Activated T-cell treated with anti-CD3 and anti-CD28 coated beads for 4 hours (primary cell): ENCODE measurements at places on chromosomes 13 and 19.

DNA sequence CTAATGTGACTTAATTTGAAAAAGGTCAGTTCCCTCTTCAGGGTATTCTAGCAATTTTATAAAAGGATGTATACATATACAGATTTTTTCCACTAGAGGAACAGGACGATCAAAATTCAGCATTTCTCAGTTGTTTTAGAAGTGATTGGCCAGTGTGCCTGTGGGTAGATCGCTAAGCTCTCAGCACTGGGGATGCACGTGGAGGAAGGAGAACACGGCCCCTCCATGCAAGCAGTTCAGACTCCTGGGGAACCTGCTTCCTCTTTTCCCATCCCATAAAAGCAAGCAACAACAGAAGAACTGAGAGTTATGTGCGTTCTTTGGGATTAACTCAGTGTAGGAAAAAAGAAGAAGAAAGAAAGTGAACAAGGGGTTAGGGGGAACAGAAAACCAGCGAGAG lies 328.8 kb downstream of the FOXO1 start:
- DNase-seq = no peak

- no peak for DNase-seq
These were observed 58.1 kb downstream of the ZNF536 start for GRCh38 chr19:30430206-30430734.

DNA sequence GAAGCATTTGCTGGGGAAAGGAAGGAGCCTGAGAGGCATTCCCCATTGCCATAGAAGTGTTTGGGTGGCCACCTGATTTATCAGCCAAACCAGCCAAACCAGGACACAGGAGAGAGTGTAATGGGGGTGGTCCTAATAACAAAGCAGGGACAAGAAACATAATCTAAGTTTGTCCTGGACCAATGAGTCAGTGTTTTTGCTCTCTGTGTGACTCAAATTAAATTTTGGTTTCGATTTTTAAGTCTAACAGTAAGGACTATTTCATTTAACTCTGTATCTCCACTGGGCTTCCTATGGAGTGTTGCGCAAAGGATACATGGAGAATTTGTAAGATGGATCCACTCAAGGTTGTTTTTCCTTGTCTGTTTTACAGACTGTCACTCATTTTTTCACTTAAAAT lies 19.5 kb upstream of the TRPC4 start:
- no peak for DNase-seq

DNA sequence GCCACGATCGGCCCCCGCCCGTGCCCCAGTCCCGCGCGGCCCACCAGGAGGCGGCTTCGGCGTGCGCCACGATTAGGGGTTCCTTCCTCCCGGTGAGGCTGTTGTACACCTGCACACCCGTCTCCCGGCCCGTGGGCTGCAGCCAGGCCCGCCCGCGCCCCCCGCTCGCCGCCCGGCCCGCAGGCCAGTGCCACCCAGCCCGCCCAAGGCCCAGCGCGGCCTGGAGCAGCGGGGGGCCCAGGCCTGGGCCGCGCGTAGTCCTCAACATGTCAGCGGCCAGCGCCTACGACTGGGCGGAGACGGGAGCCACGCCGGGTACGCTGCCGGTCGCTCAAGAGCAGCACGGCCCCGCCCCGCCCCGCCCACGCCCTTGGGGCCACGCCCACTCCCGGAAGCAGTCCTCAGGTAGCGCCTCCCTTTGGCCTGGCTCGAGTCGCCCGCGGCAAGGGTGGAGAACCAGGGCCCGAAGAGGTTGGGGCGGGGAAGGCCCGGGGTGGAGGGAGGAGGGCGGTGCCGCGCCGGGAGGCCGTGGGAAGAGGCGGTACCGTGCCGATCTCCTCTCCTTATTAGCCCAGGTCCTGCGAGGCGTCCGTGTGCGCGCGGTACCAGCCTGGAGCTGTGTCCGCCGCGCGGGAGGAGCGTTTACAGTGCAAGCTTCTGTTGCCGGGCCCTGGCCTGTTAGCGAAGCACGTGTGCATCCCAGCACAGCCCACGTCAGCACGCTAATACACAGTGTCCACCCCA lies at the start of gene CARS2:
Gene CARS2, minus strand, starts transcription at position 291 of the 744 bp plus-strand sequence. Its CDS starts 23 bp downstream, at position 268.
- peak; percentile 88 for DNase-seq

- DNase-seq = no peak
These were observed at the start of gene NUMBL for GRCh38 chr19:40690050-40690692. TSS of gene NUMBL (minus strand) at chr19:40690651. CDS start at chr19:40690483, 168 bp downstream.

GRCh38 chr19:15419413-15420025 lies 731 bp upstream of the AKAP8L start:
- DNase-seq = no peak

- no peak for DNase-seq
These were observed 4.9 kb downstream of the FXYD3 start for GRCh38 chr19:35120492-35120891.

DNA sequence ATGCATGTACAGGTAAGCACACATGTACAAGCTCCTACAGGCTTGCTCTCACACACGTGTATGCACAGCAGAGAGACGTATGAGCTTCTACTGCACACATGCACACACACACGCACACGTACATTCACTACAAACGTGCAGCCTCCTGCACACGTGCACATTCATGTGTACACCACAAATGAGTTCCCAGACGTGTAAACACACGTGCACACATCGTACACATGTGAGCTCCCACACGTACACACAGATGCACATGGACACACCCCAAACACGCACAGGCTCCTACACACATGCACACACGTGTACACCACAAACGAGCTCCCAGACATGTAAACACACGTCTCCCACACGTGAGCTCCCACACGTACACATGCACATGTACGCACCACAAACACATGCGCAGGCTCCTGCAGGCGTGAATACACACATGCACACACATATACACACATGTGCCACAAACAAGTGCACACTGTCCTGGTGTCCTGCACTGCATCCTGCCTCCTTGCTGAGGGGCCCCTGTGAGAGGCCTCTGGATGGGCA lies 83.7 kb upstream of the MCF2L start:
- DNase-seq = no peak

DNA sequence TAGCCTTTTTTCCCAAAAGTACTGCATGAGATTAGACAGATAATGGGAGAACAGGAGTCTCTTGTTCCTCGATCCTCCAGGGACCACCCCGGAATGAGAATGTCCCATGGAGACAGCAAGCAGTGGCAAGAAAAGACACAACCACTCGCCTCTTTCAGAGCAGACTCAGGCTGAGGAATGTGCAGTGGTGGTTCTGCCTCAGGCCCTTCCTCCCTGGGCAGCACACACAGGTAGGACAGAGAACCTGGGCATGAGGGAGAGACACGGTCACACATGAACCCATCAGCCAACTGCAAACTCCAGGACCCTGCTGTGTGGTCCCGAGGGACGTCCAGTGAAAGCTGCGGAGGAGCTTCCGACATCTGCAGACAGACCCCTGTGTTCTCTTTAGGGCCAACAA lies 31.0 kb downstream of the CRYL1 start:
- no peak for DNase-seq

DNA sequence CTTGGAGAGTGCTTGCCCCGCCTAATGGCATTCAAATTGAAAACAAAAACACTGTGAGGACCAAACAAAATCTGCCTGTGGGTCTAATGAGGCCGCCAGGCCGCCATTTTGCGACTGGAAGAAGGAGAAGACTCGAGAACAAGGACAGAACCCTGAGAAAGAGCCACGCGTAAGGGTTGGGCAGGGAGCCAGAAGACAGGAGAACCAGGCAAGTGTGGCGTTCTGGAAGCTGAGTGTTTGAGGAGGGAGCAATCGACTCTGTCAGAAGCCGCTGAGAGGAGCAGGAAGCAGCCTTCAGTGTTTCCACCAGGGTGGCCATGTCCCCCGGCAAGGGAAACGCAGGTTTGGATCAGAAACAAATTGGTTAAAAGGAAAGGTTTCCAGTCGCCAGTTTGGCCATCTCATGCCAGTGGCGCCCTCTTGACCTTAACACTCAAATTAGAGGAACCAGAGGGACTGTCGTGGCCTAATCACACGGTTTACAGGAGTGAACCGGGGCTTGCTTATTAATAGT lies 10.2 kb upstream of the PTOV1 start:
- no peak for DNase-seq

DNA sequence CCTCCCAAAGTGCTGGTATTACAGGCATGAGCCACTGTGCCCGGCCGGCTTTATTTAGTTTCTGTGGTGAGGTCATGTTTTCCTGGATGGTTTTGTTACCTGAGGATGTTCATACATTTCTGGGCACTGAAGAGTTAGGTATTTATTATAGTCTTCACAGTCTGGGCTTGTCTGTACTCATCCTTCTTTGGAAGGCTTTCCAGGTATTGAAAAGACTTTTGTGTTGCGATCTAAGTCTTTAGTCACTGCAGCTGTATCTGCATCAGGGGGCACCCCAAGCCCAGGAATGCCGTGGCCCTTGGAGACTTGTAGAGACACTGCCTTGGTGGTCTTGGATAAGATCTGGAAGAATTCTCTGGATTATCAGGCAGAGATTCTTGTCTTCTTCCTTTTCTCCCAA lies 12.8 kb downstream of the BLOC1S3 start:
- DNase-seq = no peak

GRCh38 chr13:20442375-20442774 lies 83.3 kb downstream of the CRYL1 start:
- DNase-seq = no peak

DNA sequence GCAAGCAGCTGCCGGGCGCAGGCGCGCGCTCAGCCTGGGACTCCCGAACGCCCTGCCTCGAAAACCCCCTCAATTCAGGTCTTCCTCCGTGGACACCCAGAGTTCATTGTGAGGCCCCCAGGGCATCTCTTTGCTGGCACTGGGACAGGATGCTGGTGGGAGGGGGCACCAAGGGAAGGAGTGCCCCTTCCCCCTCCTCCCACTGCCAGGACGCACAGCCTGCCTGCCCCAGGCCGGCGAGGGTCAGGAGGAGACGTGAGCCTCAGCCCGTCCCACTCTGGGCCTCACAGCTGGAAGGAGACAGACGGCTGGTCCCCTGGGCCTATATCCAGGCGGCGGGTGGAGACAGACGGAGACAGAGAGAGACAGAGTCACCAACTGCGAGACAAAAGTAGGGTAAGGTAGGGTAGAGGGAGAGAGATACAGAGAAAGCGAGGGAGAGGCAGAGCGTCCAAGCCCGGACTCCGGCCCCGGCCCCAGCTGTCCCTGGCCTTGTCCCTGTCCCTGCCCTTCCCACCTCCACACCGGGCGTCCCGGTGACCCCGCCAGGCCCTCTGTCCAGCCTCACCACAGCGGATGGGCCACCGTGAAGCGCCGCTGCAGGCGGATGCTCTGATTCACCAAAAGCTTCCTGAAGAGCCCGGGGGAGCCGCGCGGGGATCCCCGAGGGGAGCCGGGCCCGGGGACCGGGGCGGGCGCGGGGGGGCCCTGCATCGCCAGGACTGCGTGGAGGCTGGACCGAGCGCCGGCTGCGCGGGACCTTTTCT lies at the start of gene PDE4C:
Gene PDE4C, minus strand, starts transcription at position 737 of the 767 bp plus-strand sequence. Its CDS starts 23 bp downstream, at position 714.
- no peak for DNase-seq

- no peak for DNase-seq
These were observed 3.8 kb downstream of the WBP4 start for GRCh38 chr13:41065078-41065477.

GRCh38 chr19:29789007-29789406 lies 22.8 kb upstream of the CCNE1 start:
- DNase-seq = no peak

- no peak for DNase-seq
These were observed 57.1 kb downstream of the F2RL3 start for GRCh38 chr19:16945762-16946465.

GRCh38 chr13:71039440-71039839 lies 827.6 kb downstream of the DACH1 start:
- DNase-seq = no peak

GRCh38 chr19:51124216-51124615 lies 490 bp upstream of the SIGLEC9 start:
- DNase-seq = no peak

DNA sequence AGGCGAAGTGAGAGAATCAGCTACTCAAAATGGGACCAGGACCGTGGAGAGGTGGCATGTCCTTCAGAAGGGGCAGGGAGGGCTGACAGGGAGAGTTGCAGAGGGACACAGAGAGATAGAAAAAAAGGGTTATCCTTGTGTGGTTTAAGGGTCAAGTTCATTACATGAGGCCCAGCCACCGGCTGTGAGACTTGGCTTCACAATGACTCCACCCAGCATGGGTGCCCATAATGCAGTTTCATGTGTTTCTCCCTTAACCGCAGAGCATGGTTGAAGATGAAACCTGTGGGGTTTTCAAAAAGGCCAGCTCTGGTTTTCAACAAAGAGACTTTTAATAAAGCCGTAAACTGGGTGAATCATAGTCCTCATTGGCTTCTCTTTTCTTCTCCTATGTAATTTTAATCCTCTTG lies 164.6 kb downstream of the KLF5 start:
- no peak for DNase-seq

- DNase-seq = no peak
These were observed 583.7 kb upstream of the SPRY2 start for GRCh38 chr13:80924596-80924995.

- DNase-seq = no peak
These were observed 315.2 kb downstream of the NDFIP2 start for GRCh38 chr13:79796136-79796535.

- DNase-seq = peak; percentile 38
These were observed 11.1 kb upstream of the SHISA2 start for GRCh38 chr13:26062853-26063444.

DNA sequence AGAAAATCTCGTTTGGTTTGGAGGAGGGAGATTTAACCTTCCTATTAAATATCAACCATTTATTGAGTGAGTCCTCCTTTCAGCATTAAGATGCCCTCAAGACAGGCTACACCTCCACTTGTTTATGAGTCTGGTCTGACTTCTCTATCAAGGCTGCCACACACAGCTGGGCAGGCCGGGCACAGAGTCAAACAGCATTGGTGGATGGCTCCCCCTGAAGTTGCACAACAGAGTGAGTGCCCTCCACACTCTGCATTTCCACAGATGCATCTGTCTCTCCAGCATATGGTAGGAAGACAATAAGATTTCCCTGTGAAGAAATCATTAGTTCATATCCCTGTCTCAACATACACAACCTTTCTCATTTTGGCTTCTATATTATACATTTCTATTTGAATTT lies 31.4 kb downstream of the PHF11 start:
- no peak for DNase-seq

- no peak for DNase-seq
These were observed 151.3 kb upstream of the IPO5 start for GRCh38 chr13:97802213-97802612.

DNA sequence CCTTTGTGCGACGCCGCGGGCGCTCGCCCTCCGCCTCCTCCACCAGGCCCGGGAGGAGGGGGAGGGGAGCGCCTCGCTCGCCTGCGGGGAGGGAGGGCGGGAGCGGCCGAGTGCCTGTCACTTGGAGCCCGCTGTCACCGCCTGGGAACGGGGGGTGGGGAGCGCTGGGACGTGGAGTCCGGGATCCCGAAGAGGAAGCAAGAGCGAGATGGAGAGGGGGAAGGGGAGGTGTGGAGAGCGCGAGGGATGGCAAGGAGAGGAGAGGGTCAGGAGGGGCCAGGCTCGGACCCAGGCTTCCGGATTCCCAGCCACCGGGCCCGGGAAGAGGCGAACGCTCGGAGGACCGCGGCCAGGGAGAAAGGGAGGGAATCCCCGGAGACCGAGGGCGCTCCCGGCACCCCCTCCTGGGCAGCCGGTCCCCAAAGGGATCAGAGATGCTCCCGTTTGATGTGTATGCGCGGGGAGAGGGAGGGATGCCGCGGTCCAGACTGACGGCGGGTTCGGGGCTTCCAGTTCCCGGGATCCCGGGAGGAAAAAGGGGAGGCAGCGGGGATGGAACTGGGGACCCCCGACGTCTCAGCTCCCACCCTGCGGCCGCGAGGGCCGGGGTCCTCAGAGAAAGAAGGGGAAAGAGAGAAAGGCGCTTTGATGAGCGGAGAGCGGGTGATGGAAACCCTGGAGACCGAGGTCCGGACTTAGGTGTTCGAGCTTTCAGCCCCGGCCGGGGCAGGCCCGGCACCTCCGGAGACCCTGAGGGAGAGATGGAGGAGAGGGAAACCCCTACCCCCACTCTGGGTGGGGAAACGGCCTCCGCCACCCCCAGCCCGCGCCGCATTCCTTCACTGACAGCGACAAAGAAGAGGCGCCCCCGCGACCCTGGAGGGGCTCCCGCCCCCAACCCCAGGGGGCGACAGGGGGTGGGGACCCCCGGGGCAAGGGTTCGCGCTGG lies 4.7 kb upstream of the DPF1 start:
- no peak for DNase-seq
